Bone marrow (tissue), 2 donors: ENCODE measurements at places on chromosomes 6 and 20.

DNA sequence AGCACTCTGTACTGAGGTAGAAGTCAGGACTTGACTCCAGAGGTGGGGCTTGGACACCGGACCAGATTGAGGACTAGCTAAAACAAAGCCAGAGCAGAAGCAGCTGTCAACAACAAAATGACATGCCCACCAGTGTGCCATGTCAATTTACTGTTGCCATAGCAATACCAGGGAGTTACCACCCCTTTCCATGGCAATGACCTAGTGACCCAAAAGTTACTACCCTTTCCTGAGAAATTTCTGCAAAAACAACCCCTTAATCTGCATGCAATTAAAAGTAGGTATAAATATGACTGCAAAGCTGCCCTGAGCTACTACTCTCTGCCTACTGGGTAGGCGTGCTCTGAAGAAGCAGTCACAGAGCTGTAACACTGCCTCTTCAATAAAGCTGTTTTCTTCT, 21.0 kb downstream of the MAP3K5 start:
- DNase-seq: no peak

DNA sequence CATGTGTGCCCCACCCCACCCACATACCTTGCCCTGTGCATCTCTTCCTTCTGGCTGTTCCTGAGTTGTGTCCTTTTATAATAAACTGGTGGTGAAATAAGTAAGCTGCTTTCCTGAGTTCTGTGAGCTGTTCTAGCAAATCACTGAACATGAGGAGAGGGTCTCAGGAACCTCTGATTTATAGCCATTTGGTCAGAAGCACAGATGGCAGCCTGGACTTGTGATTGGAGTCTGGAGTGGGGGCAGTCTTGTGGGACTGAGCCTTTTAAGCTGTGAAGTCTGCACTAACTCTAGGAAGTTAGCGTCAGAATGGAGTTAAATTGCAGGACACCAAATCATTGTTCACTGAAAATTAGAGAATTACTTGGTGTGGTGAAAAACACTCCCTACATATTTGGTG, 245.4 kb downstream of the LRFN2 start:
- no peak for DNase-seq

DNA sequence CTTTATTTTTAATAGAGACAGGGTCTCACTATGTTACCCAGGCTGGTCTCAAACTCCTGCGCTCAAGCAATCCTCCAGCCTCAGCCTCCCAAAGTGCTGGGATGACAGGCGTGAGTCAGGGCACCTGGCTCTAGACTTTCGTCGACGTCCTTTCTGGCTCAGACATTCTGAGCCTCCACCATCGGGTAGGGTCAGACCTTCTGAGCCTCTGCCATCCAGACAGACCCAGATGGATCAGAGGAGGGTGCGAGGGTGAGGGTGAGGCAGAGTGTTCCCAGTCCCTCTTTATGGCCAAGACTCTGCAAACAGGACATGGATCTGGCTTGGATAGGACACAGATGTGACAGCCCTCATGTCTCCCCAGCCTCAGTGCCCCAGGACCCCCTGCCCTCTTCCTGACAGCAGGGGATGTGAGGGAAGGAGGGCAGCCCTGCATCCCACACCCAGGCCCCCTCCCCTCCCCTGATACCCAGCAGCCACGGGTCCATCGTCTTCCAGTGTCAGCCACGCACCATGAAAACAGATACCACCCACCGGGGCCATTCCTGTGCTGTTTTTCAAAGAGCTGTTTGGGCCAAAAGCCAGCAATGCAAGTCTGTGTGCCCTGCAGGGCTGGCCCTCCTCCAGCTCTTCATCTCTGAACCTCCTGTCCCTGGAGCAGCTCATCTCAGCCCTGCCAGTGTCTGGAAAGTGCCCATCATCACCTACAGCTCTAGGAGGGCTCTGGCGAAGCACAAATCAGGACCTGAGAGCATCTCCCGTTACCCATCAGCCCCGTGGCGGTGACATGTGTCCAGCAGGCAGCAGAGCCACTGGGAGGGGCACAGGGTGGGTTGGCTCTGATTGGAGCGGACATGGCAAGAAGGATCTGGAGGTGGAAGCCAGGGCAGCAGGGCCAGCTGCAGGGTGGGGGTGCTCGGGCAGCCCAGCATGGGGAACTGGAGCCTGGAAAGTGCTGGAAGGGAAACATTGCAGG, 208.4 kb downstream of the PREX1 start:
- no peak for DNase-seq

- DNase-seq: peak; percentile 20
Observed at GRCh38 chr6:3026791-3027626, 27.3 kb downstream of the NQO2 start.

DNA sequence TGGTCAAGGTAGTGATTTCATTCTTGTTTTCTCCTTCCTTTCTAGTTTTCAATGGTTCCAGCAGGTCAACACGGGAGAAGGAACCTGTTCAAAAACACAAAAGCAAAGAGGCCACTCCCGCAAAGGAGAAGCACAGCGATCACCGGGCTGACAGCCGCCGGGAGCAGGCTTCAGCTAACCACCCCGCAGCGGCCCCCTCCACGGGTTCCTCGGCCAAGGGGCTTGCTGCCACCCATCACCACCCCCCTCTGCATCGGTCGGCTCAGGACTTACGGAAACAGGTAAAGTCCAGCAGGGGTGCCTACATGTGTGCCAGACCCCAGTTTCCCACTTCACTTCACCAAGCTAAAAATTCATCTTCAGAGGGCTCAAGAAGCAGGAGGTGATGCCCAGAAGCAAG, 175.6 kb downstream of the DTNBP1 start:
- no peak for DNase-seq

DNA sequence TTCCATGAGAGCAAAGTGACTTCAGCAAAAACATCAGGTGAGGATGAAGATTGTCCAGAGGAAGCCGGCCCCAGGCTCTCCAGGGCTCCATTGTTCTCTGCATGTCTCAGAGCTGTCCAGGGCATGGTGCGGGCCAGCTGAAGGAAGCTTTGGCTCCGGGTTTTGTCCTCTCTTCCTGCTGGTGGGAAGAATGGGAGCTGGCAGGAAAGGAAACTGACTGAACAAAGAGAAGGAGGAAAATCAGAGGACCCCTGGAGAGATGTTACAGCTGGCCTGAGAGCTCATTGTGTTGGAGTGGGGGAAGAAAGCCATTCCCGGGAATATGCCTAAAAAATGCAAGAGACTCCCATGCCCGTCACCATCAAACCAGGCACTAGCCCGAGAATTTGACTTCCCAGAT, 27.1 kb downstream of the PRND start:
- DNase-seq: no peak

DNA sequence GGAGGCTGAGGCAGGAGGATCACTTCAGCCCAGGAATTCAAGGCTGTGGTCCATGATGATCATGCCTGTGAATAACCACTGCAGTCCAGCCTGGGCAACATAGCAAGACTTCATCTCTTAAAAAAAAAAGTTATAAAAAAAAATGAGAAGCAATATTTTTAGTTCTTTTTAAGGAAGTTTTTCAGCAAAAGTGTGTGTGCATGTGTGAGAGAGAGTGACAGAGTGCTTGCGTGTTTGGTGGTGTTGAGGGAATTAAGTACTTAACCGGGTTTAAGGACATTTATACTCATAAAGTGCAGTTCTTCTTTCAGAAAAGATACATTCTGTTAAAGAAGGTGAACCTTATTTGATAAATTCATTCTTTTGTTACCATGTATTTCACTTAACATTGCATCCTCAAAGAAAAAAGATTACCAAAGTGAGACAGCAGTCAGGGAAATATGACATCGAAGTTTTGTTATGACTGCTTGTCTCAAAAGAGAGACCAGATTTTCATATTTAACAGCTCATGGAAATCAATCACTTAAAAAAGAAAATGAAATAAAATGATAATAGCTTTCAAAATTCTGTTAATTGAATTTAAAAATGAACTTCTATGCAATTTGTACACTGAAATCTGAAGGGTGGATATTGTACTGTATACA, 254.7 kb downstream of the ARHGAP18 start:
- no peak for DNase-seq

- DNase-seq: no peak
Observed at GRCh38 chr6:162313922-162314660, 413.5 kb downstream of the PRKN start.

GRCh38 chr6:35370124-35370741, 27.9 kb downstream of the PPARD start:
- peak; percentile 88 for DNase-seq

GRCh38 chr6:133724726-133725125, 164.2 kb upstream of the TCF21 start:
- no peak for DNase-seq

GRCh38 chr6:37946057-37946456, 126.5 kb downstream of the ZFAND3 start:
- DNase-seq: no peak

DNA sequence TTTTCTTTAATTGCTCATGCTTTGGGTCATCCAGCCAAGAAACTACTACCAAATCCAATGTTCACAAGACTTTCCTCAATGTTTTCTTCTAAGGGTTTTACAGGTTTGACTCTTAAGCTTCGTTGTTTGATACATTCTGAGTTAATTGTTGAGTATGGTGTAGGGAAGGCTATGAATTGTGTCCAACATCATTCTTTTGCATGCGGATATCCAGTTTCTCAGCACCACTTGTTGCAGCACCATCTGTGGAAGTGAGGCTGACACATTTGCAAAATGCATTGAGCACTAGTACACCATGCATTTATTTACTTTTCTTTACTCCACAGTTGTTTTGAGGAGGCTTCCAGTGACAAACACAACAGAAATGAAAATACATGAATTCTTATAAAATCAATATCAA, 17.2 kb downstream of the MICA start:
- DNase-seq: no peak

DNA sequence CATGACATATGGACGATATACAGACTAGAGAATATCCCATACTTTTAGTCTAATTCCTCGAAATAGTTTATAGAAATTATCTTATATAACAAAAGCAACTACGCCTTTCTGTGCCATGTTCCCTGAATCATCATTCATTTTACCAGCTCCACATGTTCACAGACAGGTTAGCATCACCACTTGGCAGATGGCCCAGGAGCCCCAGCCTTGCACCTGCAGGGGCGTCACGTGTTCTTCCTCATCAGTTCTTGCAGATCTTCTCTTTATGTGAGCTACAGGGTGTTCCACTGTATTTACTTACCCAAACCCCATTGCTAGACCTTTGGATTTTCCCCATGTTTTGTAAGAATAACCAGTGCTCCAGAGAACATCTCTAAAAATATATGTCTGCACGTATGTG, 12.6 kb upstream of the BNIP5 start:
- no peak for DNase-seq

DNA sequence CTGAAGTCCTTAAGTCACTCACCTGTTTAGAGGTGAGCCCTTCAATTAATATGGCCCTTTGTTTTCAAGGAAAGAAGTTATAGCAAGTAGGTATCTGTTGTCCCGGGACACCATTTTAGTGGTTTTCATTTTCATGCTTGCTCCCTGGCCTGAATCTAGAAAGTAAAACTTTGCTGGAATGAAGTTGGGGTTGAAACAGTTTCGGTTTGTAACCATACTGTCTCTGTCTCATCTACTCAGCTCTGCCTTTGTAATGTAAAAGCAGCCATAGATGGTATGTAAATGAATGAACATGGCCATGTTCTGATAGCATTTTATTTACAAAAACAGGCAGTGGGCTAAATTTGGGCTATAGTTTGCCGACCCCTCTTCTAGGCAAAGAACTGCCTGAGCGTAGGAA, 64.9 kb upstream of the GNRH2 start:
- DNase-seq: no peak

- no peak for DNase-seq
Observed at GRCh38 chr20:25035921-25036320, 22.0 kb downstream of the ACSS1 start.

- no peak for DNase-seq
Observed at GRCh38 chr6:76403064-76403463, 330.6 kb upstream of the IMPG1 start.
